ENCODE measurements at places on chromosomes 11 and 22.

DNA sequence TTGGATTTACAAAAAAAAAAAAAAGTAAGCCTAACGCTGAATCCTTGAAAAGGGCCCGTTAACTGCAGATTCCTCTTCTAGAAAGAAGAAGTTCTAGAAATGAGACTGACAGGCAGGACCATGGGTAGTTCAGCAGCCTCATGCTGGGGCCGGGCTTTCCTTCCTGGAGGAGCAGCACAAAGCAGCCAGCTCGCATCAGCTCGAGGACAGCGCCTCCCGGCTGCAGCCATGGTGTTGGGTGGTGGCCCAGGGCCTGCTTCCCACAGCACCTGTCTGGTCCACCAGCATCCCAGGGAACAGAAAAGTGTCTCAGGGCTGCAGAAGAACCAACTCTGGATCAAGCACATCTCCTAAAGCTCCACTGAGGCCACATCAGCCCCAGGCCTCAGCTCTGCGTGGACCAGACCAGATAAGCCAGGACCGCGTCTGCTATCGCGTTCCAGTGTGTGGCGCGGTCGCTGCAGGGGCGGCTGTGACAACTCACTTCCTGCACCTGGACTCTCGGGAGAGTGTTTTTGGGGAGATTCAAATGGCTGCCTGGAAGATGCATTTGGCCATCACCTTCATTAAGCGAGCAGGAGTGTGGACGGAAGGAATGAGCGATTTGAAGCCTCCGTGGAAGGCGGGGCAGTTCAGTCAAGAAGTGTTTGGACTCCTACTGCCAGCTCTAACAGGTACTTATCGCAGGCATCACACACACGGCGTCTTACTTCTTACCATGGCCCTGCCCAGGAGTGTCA is 53.5 kb downstream of the MYH9 start:
- DNase-seq = no peak

DNA sequence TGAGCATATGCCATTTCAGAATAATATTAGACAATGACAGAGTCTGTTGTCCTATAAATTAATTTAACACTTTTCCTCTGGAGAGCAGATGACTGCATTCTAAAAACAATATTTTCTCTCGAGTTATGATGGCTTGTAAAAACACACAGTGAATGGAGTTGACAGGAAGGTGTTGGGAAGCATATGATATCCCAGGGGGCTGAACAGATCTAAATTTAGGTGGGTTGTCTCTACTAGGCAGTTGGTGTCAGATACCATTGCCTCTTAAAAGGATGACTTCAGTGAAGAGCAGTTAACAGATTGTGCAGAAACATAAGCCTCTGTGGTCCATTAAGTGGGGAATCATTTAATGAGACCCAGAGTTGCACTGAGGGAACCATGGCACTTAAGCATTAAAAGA is 30.7 kb downstream of the SVIP start:
- no peak for DNase-seq

- no peak for DNase-seq
Observed at GRCh38 chr11:91871791-91872190, 352.8 kb upstream of the FAT3 start.

GRCh38 chr11:7574491-7575130 is 60.8 kb downstream of the PPFIBP2 start:
- no peak for DNase-seq

- DNase-seq = no peak
Observed at GRCh38 chr11:130876931-130877915, 39.1 kb downstream of the SNX19 start.

GRCh38 chr22:40818747-40819598 is at the start of gene SLC25A17:
SLC25A17 (minus strand) TSS chr22:40819346; CDS start chr22:40819248, 98 bp downstream.
- peak; percentile 81 for DNase-seq

- DNase-seq = no peak
Observed at GRCh38 chr22:50675553-50676179, 3.0 kb downstream of the SHANK3 start.

GRCh38 chr11:45106440-45106839 is 40.0 kb upstream of the PRDM11 start:
- DNase-seq = no peak

- DNase-seq = no peak
Observed at GRCh38 chr11:116472651-116473050, 300.1 kb downstream of the BUD13 start.

GRCh38 chr11:61555978-61556377 is 24.9 kb downstream of the SYT7 start:
- DNase-seq = no peak

DNA sequence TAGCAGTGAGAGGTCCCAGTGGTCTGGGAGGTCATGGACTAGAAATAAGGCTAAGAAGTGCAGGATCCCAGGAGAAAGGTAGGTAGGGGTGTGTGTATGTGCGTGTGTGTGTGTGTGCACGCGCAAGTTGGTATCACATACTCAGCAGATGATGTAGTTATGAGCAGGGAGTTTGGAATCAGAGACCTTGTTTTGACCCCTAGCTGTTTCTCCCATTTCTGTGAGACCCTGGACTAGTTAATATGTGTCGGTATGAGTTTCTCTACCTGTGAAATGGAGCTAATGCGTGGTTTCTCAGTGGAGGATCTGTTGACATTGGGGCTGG is 1.3 kb downstream of the SERPING1 start:
- no peak for DNase-seq

- no peak for DNase-seq
Observed at GRCh38 chr11:2796091-2796490, 89.5 kb downstream of the CDKN1C start.

DNA sequence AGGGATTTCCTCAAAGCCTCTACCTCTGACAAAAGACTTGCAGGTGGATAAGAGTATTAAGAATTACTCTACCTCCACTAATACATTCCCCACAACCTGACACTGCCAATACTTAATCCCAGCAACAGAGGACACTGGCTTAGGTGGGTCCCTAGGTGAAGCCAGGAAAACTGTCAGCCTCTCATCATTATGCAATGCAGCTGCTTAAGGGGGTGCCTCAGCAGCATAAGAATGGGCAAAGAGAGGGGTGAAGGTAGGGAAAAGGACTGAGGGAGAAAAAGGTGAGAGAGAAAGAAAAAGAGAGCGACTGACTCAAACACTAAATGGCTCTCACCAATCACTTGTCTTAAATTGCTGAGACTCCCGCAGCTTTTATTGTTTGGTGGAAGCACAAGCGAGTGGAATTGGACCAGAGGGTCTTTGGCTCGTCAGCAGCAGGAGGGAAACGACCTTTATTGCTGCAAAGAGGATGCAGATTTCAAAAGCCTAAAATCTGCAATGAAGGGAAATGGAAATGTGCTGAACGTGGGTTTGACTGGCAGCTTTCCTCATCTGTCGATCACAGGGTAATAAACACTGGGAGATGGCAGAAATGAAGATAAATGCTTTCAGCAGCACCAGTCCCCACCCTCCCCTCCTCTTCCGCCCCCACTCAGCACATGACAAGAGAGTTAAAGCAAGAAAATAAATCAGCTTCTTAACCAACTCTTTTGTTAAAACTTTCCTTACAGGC is 64.9 kb upstream of the CHRM4 start:
- no peak for DNase-seq

DNA sequence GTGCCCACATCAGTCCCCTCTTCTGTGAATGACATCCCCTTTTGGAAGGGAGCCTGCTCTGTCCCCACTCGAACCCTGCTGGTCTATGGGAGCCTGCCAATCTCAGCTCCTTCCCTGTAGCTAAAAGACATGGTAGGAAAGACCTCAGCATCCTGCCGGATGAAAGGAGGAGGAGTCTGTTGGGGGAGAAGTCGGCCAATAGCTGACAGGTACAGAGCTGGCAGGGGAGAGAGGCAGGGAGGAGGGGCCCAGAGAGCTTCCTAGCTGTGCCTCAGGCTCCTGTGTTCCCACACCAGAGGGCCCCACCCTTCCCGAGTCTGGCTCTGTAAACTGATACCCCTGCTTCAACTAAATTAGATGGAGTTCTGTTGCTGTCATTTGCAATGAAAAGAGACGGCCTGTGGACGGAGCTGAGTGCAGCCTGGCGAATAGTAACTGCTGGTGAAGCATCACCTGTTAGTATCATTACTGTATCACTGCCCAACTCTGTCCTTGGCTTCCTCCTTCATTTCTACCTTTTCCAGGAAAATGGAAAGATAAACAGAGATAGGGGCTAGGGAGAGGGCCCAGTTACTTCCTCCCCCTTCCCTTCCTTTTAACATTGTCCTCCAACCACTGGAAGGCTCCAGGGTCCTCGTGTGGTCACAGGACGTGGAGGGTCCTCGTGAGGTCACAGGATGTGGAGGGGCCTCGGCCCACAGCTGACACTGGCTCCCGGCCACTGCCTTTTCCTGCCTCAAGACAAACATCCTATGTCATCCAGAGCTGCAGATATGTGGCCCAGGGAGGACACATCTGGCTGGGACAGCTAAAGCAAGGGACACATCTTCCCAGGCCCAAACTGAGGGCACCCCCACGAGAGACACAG is 15.1 kb downstream of the FXYD6 start:
- no peak for DNase-seq

DNA sequence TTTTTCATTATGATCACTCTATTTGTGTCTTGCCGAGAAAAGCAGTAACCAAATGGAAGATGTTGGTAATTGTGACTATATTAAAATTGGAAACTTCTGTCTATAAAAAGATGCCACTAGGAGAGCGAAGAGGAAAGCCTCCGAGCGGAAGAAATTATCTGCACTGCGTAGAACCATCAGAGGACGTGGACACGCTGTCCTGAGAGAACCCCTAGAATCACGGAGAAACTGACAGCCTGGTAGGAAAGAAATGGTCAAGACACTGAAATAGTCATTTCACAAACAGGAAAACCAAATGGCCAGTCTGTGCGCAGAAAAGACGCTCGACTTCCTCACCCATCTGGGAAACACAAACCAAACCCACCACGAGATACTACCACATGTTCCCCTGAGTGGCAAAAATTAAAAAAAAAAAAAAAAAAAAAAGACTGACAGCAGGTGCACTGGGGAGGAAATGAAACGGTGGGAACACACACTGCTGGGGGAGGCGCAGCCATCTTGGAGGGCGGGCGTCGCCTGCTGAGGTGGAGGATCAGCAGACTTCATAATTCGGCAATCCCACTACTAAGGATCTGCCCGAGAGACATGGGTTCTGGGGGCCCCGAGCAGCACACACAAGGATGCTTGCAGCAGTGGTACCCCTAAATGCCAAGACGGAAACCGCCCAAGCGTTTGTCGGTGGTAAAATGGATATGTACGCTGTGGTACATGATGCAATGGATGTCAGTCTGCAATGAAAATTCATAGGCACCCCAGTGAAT is 21.3 kb downstream of the IFITM10 start:
- no peak for DNase-seq

GRCh38 chr22:42958937-42959336 is 56.0 kb downstream of the PACSIN2 start:
- no peak for DNase-seq

GRCh38 chr11:14546672-14547071 is 26.5 kb upstream of the PSMA1 start:
- DNase-seq = no peak

Data from activated gamma-delta T cell treated with anti-CD3 and anti-CD28 coated beads, Interleukin-2, amount 50 U/mL, for 16 hours (primary cell).